ENCODE measurements at places on chromosomes 5 and 9. TPM values are rescaled to one million over a fixed set of nuclear protein-coding genes. Genes with fewer than 3 reads are reported as not detected.
A peak's percentile ranks its signal among the peaks of the same experiment; 100 is the strongest.

- no peak for DNase-seq
These were observed 30.0 kb upstream of the MATR3 start for GRCh38 chr5:139263536-139263935.

Gene TTC33
- 14.7 TPM for total RNA-seq

DNA sequence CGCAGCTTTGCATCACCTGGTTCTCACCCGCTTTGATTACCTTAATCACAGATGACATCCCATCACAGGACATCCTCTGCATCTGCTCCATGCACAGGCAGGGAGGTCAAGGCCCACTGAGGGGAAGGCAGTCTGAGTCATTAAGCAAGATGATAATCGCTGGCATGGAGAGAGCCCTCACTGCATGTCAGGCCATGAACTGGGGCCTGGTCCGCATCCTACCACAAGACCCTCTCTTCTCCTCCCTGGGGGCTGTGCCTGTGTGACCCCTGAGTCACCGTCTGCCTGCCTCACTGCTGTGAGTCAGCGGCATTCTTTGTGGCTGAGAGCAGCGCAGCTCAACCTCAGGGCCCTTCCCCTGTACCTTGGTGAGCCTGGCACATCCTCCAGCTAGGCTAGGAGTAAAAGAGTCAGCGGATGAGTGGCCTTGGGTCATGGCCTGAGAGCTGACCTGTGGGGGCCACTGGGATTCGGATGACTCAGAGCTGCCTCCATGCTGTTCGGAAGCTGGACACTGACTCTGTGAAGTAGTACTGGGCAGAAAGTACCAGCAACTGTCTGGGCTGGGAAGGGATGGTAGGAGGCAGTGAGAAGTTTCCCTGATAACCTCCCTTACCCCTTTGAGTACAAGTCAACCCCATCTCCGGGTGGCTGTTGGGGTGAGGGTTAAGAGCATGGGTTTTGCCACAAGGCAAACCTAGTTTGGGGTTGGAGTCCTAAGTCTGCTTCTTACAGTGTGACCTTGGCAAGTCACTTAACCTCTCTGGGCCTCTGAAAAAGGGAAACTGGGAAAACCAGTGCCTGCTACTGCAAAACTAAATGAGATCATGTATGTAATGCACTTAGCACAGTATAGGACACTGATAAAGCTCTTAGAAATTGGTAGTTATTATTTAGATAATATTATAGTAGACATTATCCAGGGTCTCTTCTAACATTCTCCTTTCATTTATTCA is 14.6 kb upstream of the ARSI start:
- DNase-seq = peak; percentile 99

Gene INSYN2B
- 5.6 TPM for total RNA-seq
